ENCODE measurements at places on chromosomes 12 and 14.
A peak's percentile ranks its signal among the peaks of the same experiment; 100 is the strongest.

DNA sequence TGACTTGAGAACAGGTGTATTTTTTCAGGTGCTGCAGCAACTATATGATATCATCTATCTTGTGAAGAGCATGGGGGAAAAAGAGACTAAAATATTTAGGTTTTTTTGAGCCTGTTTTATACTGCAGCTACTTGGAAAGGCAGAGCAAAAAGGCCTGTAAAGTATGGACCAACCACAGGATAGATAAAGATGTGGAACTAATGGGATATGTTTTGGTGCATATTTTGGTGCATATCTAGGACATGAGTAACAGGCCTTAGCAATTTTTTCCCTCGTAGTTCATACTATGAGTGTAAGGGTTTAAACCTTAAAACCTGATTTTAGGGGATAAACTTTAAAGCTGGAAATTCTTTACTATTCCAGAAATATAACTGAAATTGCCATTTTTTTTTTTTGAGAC lies 6.0 kb upstream of the GTSF1 start:
- no peak for DNase-seq

GRCh38 chr12:124795081-124795948 lies 68.3 kb downstream of the SCARB1 start:
- DNase-seq: no peak

DNA sequence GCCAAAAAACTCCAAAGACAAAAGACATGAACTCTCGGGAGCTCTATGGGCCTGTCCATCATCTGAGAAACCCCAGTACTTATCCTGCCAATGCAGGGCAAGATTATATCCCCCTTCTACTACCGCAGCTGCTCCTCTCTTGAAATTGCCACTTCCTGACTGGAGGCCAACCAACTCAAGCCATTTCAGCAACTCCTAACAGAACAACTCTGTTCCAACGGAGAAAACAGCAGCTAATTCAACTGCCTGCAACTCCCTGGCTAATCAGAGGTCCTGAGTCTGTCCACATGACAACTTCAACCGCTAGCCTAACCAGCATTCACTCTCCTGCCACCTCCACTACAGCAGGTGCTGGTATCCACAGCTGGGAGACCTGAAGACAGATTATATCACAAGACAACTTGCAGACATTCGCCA lies 24.1 kb downstream of the CEP83 start:
- no peak for DNase-seq

- no peak for DNase-seq
These were observed 100.2 kb upstream of the PRICKLE1 start for GRCh38 chr12:42689699-42690098.

- no peak for DNase-seq
These were observed 11.8 kb downstream of the ATG14 start for GRCh38 chr14:55399852-55400251.

DNA sequence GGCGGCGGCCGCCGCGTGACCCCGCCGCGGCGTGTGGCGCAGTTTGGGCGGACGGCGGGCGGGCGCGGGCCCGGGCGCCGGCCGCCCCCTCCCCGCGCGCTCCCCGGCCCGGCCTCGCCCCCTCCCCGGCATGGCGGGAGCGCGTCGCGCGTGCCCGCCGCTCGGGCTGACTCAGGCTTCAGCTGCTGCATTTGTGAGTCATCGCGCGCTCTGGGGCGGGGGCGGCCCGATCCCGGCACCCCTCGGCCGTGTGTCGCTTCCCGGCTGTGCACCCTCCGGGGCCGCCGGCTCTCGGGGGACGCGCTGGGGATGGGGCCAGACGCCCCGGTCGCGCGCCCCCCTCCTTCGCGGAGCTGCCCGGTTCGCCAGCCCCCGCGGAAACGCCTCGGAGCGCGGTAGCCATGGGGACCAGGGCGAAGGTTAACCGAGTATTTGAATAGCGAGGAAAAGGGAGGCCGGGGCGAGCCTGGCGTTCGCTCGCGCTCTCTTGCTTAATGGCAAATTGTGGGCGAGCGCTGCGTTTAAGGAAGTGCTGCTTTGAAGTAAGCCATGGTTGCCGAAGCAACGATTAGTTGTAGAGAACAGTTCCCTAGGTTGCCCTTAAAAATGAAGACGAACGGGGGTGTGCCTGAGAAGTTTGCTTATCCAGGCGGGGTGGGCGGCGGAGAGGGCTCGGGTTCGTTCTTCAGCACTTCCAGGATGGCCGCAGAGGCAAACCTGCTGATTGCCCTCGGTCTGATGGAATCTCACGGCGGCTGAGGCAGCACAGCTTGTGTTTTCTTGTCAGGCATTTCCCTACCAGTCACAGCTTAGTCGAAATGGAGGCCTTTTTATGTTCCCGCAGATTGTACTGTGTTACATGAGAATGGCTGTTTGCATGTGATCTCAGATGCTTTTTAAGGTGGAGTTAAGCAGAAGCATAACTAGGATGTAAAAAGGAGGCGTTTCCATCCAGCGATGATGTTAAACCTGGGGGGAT lies 896 bp downstream of the EIF5 start:
- DNase-seq: peak; percentile 81

DNA sequence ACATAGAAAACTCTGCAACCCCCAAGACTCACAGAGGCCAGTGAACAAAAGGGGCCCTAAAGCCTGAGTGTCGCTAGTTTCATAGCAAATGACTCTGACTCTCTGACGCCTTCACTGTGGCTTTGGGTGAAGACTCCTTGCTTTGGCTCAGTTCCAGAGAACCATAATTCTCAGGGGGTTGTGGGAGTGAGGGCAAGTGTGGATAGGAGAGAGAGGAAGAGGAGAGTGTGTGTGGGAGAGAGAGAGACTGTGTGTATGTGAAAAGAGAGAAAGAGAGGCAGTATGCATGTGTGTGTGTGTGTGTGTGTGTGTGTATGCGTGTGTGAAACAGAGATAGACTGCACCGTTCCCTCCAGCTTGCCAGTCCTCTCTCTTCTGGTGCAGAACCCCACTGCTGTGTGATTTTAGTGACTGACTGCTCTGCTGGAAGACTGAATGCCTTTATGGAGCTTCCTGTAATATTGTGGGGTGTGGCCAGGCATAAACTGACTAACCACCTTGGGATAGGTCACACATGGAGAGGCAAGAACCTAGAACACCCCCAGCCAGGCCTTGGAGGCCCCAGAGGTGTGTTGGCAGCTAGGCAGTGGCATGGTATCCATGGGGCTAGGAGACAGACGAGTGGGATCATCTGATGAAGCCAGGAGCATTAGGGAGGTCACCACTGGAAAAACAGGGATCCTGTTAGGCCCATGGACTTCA lies 45.9 kb upstream of the STXBP6 start:
- no peak for DNase-seq

GRCh38 chr12:54489857-54490256 lies 7.7 kb upstream of the NCKAP1L start:
- no peak for DNase-seq
